ENCODE measurements at places on chromosomes 16 and 17.

DNA sequence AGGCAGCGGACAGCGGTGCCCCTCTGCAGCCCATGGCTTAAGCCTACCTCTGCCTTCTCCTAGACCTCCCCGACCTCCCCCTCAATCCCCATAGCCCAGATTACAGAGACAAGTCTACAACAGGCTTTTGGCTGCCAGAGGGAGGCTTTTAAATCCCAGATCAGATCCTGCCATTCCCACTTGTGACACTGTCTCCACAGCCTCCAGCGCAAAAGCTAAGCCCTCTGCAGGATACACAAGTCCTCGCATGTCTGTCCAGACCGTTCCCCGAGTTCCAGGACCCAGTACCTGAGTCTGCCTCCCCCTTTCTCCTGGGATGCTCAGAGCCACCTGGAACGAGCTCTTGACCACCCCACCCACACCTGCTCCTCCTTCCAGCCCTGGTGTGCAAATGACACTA lies 31.2 kb downstream of the VAC14 start:
- DNase-seq = no peak

DNA sequence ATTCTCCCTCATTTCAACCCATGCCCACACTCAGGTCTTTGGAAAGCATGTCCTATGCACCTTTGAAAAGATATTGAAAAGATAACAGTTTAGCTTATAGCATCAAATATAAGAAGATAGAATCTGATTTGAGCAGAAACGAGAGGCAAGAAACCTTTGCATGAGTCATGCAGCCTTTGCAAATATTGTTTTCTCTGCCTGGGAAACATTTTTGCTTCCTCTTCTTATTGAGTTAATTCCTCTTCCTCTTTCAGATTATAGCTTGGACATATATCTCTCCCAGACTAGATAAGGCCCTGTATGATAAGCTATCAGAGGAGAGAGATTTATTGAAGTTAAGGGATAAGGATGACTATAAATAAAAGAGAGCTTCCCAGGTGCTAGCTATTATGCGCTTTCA lies 46.1 kb upstream of the KCNJ2 start:
- no peak for DNase-seq

DNA sequence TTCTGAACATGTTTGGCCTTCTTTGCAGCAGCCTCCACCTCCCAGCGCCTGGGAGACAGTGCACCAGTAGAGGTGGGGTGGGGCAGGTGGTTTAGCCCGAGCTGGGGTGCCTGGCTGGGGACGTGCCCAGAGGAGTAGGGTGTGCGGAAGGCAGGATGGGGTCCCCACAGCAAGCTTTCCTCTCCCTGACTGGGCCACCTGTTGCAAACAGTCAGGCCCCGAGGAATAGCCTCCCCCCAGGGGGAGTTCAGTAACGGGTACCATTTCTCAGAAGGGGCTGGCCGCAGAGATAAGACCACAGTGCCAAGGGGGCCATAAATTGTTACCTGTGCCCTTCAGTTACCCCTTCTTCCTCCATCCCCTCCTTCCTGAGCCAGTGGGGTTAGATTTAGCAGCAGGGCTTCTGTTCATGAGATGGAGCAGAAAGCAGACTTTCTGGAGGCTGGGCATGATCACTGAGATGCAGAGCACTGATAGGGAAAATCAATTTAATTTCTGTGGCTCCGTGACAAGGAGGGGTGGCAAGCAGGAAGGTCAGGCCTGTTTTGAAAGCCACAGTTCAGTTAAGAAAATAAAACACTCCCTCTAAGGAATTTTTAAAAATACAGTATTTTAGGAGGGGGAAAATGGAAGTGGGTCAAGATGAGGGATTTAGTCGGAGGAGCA lies 181.9 kb downstream of the MSI2 start:
- no peak for DNase-seq

GRCh38 chr17:80773243-80773991 lies 218.2 kb upstream of the CHMP6 start:
- DNase-seq = no peak

GRCh38 chr16:31347445-31347844 lies 7.5 kb upstream of the ITGAX start:
- no peak for DNase-seq

GRCh38 chr17:73468221-73468620 lies 156.4 kb upstream of the CDC42EP4 start:
- DNase-seq = no peak

DNA sequence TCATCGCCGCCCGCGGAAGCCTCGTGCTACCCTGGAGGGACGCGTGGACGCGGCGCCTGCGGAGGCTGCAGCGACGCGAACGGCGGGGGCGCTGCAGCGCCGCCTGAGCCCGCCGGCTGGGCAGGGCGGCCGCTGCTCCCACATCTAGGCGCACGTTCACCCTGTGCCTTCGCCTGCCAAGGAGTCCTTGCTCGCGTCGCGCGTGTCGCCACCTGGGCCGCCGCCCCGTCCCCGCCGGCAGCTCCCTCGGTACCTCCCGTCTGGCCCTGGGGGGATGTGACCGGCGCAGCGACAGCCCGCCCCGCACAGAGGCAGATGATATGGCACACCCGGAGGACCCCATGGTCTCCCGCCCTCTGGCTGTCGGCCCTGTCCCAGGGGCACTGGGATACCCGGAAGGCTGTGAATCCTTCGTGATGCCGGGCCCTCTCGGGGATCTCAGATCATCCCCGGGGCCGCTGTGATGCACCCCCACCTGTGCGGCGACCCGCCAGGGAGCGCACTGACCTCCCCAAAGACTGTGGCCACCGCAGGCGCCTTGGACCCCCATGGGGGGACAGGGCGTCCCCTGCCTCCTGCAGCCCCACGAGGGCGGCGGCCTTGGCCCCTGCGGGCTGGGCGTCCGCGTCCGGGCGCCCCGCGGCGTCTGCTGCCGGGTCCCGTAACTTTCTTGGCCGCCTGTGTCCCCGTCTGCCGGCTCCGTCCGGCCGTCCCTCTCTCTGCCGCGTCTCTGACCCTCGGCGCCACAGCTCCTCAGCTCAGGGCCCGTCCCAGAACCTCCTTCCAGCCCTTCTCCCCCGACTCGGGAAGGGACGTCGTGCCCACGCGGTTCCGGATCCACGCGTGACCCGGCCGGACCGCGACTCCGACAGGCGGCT lies 689 bp upstream of the TBC1D24 start:
- DNase-seq = peak; percentile 50

DNA sequence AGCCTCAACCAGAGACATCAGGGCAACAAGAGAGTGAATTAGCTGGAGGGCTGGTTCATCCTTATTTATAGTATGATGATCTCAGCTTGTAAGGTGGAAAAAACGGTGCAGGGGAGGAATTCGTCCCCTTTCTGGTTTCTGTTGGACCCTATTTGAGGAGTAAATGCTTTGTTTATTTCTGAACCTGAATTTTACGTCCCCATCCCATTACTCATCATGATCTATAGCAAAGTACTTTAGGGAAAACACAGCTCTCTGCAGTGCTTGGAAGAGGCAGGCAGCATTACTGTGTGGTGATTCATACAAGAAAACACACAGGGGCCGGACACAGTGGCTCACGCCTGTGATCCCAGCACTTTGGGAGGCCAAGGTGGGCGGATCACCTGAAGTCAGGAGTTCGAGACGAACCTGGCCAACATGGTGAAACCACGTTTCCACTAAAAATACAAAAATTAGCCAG lies 8.0 kb upstream of the VAT1L start:
- no peak for DNase-seq

DNA sequence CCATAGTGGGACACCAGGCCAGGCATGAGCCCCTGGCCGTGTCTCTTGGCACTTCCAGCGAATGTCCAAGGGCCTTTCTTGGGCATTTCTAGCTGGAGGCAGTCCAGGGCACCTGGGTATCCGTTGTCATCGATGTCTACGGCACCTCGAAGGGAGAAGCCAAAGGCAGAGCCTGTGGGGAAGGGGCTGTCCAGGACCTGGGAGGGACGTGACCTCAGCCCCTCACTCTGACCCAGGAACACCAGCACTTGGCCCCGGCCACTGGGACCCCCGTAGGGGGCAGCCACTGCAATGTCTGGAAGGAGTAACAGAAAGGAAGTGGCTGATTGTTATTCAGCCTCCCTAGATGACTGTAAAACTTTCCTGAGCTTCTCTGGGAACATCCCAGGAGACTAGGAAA lies 8.7 kb downstream of the ITGA2B start:
- DNase-seq = no peak

DNA sequence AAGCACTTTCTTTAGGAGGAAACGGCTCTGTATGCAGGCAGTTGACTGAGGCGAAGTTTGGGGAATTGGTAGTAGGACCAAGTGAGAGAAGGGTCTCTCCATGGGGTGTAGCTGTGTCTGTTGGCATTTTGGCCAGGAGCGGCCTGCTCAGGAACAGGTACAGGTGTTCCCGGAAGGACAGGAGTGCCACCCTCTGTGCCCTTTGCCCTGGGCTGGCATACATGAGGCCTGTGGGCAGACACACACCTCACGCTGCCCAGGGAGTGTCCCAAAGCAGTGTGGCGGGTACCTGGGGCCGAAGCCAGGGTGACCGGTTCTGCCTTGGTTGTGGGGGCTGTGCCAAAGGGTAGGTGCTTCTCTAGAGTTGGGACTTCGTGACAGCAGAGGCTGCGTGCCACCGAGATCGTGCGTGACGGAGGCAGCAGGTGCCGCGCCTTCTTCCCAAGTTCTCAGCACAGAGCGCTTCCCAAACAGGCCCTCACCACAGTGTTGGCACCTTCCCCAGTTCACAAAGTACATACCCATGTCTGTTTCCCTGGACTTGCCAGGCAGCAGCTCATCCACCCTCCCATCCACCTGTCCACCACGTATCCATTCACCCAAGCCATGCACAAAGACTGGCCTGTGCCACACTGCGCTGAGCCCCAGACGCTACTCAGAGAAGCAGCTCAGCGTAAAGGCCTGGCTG lies 19.9 kb upstream of the TCF25 start:
- DNase-seq = no peak

GRCh38 chr17:50863221-50863843 lies 2.8 kb downstream of the TOB1 start:
- DNase-seq = no peak

DNA sequence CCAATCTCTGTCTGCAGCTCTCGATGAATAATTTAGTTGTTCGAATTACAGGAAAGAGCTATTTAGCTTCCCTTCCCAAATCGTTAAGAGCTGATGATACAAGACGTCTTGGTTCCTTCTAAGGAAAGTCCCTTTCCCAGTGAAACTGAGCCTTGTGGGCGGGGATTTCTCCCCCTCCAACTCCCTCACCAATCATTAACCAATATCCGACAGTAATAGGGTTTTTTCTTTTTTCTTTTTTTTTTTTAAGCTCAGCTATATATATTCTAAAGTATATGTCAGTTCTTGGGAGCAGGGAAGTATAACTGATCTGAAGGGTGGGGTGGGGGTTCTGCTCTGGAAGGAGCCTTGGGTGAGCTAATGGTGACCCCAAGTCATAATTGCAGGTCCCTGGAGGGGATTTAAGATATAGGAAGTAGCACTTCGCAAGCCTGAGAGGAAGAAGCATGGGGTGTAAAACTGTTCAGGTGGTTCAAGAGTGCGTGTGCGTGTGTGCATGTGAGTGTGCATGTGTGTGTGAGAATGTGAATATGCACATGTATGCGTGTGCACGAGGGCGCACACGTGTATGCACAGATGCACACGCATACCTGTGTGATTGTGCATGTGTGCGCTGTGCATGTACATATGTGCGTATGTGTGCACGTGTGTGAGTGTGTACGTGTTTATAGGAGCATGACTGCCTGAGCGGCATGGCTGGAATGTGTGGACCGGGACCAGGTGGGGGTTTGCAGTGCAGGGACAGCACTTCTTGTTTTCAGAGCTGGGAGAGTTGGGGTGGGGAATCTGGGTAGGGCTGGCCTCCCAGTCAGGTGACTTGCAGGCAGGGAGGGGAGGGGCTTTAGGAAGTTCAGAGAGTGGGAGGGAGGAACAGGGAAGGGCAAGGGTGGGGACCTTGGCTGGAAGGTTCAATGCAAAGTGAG lies 42.7 kb downstream of the SOCS3 start:
- no peak for DNase-seq

DNA sequence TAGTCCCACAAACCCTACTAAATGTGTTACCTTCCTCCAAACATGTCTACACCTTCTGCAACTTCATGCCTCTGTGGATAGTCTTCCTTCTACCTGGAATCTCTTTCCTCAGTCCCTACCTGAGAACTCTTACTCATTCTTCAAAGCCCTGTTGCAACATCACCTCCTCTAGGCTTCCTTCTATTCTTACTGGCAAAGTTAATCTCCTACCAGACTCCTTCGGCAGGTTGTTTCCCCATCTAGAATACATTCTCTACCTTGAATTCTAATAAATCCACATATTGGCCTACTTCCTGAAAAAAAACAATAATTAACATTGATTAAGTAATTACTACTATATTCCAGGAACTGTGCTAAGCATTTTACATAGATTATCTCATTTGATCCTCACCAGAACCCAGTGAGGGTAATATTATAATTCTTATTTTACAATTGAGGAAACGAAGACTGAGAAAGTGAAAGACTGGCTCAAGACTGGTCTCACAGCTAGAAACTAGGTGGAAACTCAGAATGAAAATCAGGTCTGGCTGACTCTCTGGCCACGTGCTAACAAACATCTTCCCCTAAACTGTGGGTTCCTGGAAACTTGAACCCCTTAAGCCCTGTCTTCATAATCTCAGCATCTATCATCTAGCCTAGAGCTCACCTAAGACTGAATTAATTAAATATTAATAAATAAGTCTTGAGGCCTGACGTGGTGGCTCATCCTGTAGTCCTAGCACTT lies 4.6 kb upstream of the STAT3 start:
- DNase-seq = no peak

- DNase-seq = no peak
These were observed 44.7 kb downstream of the COG7 start for GRCh38 chr16:23408242-23408822.

- DNase-seq = no peak
These were observed 389.5 kb downstream of the KCNJ2 start for GRCh38 chr17:70558821-70559220.

DNA sequence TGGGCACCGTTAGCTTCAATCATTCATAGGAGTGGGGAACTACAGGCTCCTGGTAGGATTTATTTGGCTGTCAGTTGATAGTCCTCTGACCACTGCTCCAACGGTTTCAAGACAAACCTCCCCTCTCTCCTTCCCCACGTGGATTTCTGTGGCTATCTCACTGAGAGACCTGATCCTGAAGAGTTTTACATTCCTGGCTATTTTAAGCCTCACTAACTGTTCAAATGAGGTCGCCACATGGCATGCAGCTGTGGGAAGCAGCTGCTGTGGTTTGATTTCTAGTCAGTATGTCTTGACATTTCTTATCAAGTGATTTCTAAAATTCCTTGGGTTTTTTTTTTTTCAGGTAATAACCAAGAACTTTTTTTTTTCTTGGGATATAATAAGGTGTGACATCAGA lies 38.3 kb downstream of the CDK5R1 start:
- no peak for DNase-seq

GRCh38 chr17:73801455-73802100 lies 157.3 kb upstream of the SDK2 start:
- DNase-seq = no peak

DNA sequence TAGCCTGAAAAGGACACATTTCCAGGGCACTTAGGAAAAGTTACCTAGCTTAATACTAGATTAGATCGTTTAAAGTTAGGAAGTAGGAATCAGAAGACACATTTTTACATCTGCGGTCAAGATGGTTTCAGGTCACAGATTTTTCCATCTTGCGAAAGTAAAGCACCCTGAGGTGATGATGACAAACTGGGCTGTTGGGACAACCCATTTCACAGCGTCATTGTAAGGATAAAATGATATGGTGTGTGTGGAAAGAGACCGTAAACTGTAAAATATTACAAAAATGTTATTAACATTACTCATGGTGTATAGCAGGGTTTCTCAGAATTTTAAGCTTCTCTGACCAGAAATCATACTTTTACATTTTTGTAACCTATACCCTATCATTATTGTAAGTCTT lies 10.1 kb upstream of the MAP2K6 start:
- no peak for DNase-seq

- no peak for DNase-seq
These were observed 183.8 kb upstream of the CHMP6 start for GRCh38 chr17:80807882-80808281.

- no peak for DNase-seq
These were observed 146.0 kb upstream of the RCVRN start for GRCh38 chr17:10051112-10051511.

Measured in activated T-helper 1 cell treated with Interleukin-2 at 50 U/mL for 16 hours (primary cell).